ENCODE measurements at places on chromosomes 3 and 15.
A peak's percentile ranks its signal among the peaks of the same experiment; 100 is the strongest.

DNA sequence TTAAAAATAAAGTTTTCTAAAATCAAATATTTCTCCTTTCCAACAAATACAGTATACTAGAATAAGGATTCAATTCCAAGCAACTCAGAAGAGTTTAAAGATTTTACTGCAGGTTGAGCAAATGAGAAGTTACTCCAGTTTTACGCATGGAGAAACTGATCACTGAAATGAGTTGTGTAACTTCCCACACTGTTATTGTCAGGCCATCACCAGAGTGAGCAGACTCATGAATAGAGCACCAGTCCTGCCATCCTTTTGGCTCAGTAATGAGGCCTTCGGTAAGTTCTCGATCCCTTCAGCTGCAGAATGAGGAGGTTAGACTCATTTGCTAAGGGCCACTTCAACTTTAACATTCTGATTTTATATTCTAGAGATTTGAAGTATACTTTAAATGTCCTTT lies 48.1 kb downstream of the OSBPL10 start:
- no peak for DNase-seq

DNA sequence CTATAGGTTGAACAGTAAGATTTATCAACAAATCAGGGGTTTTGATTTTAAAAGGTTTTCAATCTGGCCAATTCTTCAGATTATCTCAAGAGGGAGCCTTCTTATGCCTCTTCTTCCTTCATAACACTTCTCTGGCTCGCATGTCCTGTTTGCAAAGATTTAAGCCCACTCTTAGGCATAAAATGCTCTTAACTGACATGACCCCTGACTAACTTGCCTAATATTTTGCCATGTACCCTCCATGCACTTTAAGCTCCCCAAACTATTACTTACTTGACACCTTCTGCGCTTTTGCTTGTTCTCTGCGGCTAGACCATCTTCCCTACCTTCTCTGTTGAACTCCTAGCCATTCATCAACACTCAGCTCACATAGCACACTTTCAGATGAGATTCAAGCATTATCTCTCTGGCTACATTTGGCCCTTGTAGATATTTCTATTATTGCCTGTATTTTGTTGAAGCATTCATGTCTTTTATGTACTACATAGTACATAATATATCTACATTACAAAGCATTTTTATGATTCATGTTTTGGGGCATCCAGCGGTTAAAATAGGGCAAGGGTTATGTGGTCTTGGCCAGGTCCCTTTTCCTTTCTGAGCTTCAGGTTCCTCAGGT lies 1.0 kb upstream of the ARIH1 start:
- DNase-seq, result peak; percentile 37

DNA sequence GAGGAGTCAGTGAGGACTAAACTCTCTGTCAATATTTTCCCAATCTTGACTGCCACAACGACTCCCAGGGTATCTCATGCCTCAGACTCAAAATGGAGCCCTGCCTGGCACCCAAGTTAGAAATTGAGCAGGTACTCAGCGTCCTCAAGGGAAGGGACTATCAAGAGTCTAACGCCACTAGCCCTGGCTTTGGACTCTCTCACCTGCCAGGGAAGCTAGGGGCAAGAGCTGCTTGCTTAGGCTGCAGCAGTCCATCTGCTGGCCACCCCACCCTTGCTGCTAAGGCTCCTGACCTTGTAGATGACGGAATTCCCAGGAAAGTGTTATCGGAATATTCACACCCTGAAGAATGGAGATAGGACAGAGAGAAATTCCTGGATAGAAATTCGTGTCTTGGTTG lies 33.0 kb downstream of the ZIC4 start:
- no peak for DNase-seq

DNA sequence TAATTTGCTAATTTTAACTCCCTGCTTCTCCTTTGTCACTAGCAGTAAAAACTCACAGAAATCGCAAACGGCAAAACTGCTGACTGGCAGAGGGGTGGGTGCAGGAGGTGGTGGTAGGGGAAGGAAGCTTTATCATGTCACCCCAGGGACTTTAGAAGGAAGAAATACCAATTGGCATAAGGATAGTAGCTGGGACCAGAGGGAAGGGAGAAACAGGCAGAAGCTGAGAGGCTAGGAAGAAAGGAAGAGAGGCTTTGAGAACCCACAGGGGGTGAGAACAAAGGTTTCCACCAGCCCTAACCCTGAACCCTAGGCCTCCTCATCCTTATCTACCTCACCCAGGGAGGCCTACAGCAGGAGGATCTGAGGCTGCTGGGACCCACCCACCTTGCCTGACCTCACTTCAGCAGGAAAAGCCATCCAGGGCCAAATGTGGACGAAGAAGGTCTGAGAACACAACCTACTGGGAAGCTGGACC lies 10.7 kb downstream of the ITGB5 start:
- DNase-seq, result no peak

DNA sequence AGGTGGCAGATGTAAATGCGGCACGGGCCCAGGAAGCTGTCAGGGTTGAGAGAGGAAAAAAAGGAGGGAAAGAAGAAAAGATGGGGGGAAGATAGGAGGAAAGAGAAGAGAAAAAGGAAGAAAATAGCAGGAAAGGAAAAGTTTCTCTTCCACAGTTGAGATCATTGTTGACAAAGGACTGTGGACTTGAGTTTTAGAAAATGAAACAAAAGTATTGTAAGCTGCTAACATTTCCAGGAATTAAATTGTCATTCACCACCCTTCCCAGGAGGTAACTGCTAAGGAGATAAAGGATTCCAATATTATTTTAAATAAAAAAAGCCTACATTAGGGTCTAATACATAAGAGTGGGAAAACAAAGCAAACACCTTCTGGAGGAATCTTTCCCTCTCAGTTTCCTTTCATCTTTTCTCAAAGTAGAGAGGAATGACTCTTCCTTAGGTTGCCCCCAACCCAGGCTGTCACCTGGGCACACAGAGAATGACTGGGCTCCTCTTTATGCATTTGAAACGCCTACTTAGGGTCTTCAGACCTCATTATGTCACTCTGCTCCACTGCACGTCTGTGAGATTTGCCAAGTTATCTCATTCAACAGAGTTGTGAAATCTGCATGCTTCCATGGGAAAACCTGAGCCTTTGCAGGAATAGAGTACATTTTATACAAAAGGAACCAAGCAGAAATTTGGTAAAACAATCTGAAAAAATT lies 194.0 kb downstream of the TNIK start:
- no peak for DNase-seq

GRCh38 chr15:52738311-52738710 lies 51.8 kb downstream of the ONECUT1 start:
- no peak for DNase-seq

- peak; percentile 22 for DNase-seq
Measured at GRCh38 chr3:113626503-113627371, 69.7 kb downstream of the USF3 start.
